Fibroblast of lung (primary cell): ENCODE measurements at places on chromosomes 5 and 9.

DNA sequence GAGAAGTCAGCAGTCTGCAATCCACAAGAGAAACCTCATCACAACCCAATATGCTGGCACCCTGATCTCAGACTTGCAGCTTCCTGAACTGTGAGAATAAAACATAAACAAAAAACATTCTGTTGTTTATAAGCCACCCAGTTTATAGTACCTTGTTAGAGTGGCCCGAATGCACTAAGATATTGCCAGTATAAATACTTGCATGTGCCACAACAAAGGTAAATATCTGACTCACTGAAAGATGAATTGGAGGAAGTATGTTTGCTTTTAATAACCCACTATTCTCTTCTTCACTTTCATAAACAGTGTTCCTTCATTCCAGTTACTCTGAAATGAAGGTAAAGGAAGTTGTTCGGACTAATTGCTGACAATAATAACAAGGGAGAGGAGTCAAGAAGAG is 1163.4 kb upstream of the CDH6 start:
- no peaks in the 10 kb centered on the region for H3K4me1 ChIP-seq
- H3K27ac ChIP-seq = no peak overlapping the region
- no peak overlapping the region for H3K4me3 ChIP-seq
- no peaks in the 10 kb centered on the region for H3K27me3 ChIP-seq

DNA sequence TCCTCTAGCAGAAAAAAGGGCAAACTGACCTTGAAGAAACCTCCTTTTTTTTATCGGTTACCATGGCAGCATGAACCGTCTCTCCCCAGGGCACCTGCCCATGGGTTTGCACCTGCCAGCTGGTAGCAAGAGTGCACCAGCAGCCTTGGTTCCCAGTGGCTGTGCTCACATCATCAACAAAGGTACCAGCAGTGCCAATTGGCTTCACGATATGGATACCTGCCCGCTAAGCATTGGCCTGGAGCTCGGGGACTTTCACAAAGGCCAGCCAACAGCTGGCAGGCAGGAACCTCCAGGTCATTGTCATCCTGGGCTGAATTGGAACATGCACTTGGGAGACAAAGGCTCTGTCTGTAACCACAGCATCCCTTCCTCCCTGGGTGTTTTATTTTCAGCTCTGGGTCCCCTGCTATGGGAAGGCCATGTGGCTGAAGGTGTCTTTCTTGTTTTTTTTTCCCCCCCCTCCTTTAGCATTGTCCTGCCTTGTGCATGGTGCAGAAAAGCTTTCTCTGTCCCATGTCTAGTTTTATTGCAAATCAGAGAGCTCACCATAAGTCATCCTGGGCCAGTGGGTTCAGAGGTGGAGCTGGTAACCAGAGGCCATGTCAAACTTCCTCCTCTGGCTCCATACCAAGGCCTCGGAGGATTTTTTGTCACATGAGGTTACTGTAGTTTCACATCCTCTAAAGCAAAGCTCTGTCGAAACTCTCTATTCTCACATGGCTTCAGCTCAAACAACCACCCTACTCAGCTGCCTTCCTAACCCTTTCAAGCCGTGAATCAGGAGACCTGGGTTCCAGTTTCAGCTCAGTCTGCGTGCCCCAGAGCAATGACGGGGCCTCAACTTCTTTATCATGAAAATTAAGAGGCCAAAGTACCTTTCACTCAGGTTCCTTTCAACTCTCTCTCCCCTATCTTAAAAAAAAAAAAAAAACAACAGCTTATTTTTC is 145.5 kb upstream of the MAP3K1 start:
- no peak overlapping the region for H3K27ac ChIP-seq
- peaks cover 5% of the 10 kb centered on the region for H3K4me1 ChIP-seq
- DNase-seq = no peak
- H3K36me3 ChIP-seq = no peaks in the 10 kb centered on the region
- no peak overlapping the region for H3K4me3 ChIP-seq
- H3K27me3 ChIP-seq = no peaks in the 10 kb centered on the region

DNA sequence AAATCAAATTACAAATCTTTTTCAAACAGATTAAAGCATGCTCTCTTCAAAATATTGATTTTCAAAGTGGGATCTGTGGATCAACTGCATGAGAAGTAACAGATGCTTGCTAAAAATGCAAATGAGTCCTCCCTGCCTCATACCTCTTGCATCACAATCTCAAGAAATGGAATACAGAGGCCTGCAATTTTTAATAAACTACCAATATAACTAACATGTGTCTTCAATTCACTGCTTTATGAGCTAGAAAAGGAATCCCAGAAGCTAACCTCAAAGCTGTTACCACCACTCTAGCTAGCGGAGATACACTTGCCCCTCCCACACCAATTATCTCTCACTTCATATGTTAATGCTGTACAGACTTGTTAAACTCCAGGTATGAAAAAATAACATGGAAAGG is 9.6 kb downstream of the OR13C5 start:
- no peak overlapping the region for H3K27ac ChIP-seq
- H3K27me3 ChIP-seq = no peaks in the 10 kb centered on the region
- DNase-seq = no peak
- no peaks in the 10 kb centered on the region for H3K36me3 ChIP-seq

DNA sequence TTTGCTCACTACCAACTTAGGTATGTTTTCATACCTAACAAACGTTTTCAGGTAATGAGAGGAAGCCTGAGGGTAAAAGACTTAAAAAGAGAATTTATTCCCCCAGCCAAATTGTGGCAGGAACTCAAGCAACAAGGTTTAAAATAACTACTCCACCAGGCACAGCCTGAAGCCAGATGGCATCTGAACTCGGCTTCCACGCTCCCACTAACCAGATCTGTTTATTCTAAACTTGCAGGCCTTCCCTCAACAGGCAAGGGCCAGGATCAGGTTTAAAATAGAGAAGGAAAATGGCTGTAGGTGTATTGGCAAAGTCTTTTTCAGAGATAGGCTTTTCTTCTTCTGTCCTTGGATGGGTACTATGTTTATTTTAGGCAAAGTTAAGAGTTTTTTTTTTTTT is 89.4 kb downstream of the OTULIN start:
- no peaks in the 10 kb centered on the region for H3K27me3 ChIP-seq
- H3K36me3 ChIP-seq = no peaks in the 10 kb centered on the region
- peak; percentile 12 for DNase-seq
- no peak overlapping the region for H3K27ac ChIP-seq
